ENCODE measurements at places on chromosomes 16 and 17.
A peak's percentile ranks its signal among the peaks of the same experiment; 100 is the strongest.

DNA sequence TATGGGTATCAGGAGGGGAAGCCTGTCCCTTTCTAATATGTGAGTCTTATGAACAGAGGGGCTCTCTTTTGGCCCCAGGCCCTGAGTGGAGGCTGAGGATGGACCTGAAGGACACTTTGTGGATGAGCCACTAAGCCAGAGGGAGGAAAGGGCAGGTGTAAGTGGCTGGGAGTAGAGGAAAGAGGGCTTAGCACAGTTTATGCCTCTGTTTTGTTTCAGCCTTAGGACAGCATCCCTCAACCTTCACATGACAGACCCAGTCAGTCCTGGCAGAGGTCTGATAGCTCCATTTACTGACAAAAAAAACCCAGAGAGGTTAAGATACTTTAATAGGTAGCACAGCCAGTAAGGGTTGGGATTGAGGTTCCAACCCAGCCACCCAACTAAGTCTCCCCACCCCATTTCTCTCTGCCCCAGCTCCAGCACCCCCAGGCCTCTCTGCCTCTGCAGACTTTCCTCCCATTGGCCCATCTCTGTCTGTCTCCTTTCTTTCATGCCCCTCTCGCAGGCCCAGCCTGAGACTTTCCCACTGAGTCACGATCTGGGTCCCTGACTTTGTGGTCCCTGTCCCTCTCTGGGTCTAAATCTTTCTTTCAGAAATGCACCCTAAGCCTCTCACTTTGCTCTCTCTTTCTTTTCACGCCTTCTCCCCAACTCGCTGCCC is 4.7 kb upstream of the TBX21 start:
- DNase-seq, result no peak

GRCh38 chr16:84520725-84521496 is 16.5 kb upstream of the MEAK7 start:
- no peak for DNase-seq

GRCh38 chr17:9370467-9370866 is 205.2 kb downstream of the STX8 start:
- DNase-seq, result no peak

DNA sequence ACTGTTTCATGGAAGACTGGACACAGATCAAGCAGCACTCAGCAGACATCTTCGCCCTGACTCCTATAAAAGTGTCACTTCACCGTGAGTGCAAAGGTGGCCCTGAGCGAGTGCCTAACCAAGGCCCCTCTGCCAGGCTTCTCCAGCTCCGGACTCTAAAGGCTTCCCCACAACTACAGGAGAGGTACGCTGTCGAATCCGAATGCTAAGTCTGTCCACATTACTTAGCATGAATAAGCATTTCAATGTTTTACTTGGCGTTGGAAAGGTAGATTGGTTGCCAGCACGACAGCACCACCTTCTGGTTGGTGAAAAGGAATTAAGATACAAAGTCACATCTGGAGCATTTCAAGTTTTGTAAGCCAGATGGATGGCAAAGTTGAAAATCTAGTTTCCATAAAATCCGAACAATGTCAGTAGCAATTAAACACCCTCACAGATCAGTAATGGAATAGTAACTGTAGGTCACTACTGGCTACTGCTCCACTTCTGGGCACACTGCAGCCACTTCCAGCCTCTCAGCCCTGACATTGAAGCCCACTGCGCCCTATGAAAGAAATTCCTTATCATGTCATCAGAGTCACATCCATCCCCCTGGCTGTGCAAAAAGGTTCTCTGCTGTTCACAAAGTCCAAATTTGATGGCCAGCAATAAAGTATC is 100.9 kb downstream of the PARN start:
- peak; percentile 65 for DNase-seq

- DNase-seq, result no peak
These were observed 4.6 kb upstream of the NPIPB2 start for GRCh38 chr16:11946433-11946832.

DNA sequence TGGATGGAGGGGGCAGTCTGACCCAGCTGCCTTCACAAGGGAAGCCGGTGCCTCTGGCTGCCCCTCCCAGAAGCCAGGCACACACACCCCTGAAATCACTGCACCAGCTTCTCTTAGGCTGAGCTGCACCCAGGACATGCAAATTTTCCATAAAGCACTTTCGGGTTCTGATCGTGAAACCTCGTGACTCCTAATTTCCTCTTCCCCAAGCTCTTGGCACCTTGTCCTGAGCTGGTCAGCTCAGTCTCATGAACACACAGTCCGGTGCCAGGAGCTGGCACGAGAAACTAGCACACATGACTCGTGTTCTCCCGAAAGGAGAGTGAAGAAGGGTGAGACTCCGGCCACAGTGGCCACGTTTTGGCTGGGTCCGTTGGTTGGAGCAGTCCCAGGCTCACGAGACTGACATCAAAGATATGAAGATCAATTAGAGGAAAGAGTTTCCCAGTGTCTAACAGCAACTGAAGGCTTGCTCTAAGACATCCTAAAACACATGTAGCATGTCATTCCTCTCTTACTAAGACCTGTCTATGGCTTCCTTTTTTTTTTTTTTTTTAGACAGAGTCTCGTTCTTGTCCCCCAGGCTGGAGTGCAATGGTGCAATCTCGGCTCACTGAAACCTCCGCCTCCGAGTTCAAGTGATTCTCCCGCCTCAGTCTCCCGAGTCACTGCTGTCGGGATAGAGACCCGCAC is 9.2 kb upstream of the ABR start:
- no peak for DNase-seq

GRCh38 chr16:84940670-84941551 is 70.4 kb downstream of the ZDHHC7 start:
- DNase-seq, result no peak

- DNase-seq, result no peak
These were observed 216.0 kb downstream of the FOXL1 start for GRCh38 chr16:86794216-86794864.

GRCh38 chr16:82784573-82784968 is 157.8 kb downstream of the CDH13 start:
- DNase-seq, result no peak

DNA sequence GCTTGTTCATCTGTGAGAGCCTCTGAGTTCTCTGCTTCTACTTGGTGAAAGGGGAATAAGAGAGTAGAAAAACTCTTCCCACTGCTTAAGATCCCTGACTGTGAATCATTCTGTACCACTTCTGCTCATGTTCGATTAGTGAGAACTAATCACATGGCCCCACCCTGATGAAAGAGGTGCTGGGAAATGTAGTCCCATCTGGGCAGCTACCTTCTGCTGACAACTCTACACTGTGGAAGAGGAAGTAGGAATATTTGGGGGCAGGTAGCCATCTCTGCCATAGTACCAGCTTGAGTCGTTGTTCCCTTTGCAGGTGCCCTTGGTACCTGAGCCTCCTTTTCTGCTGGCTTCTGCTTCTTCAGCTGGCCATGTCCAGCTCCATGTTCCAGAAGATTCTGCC is 29.9 kb downstream of the NKD1 start:
- no peak for DNase-seq

DNA sequence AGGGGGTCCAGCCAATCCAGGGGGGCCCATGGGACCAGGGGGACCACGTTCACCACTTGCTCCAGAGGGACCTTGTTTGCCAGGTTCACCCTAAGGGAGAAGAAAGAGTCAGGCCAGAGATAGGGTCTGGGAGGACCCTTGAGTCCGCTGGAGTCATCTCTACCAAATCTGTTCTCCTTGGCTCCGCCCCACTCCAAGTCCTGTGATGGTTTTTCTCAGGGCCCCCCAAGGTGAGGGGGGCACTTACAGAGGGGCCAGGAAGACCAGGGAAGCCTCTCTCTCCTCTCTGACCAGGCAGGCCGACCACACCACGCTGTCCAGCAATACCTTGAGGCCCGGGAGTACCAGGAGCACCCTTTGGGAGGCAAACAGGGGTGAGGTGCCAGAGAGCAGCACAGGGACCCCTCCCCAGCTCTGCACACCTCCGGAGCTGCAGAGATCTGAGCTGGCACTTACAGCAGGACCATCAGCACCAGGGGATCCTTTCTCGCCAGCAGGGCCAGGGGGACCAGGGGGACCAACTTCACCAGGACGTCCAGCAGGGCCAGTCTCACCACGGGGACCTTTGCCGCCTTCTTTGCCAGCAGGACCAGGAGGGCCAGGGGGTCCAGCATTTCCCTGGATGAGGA is 12.4 kb downstream of the COL1A1 start:
- no peak for DNase-seq

DNA sequence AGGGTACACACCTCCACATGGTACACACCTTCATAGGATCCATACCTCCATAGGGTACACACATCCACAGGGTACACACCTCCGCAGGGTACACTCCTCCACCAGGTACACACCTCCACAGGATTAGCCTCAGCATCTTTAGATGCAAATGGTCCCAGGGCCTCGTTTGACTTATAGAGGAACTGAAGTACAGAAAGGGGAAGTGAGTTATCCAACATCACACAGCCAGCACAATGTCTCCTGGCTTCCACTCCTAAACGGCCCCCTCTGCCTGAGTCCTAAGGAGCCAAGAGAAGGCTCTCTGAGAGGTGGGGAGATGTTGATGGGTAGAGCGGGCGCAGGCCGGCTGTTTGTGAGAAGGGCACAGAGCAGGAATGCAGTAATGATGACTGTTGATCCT is 12.0 kb downstream of the FOXN1 start:
- no peak for DNase-seq

DNA sequence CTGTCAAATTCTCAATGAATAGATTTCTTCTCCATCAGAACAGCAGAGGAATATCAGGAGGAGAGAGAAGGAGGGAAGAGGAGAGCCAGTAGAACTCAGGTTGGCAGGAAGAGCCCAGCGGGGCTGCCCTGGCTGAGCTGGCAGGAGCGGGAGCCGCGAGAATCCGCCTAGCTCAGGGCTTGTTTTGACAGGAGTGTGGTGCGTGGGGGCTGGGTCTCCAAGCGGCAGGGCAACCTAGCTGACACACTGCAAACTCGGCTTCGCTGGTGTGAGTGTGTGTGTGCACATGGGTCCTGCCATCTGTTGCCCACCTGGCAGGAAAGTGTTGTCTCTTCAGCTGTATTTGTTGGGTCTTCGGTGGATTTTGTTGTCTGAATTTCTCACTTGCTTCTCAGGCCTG is 27.9 kb upstream of the BCAR1 start:
- DNase-seq, result no peak

DNA sequence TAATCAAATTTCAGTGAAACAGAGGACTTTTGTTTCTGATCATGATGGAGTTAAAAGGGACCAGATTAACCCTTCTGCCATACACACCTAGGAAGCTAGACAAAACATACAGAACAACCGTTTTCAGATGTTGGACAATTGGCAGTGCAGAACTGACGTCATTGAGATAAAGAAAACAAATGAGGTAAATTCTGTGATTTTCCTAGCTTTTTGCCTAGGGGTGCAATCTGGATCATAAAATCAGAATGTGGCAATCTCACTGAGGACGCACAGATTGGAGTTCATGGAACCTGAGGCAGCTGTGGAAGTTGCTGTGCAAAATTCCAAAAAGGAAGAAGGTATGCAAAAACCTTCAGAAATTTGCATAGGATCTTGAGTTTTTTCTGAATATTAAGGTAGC is 15.0 kb upstream of the USP32 start:
- DNase-seq, result no peak

GRCh38 chr16:81817296-81817695 is 38.2 kb downstream of the PLCG2 start:
- DNase-seq, result no peak

DNA sequence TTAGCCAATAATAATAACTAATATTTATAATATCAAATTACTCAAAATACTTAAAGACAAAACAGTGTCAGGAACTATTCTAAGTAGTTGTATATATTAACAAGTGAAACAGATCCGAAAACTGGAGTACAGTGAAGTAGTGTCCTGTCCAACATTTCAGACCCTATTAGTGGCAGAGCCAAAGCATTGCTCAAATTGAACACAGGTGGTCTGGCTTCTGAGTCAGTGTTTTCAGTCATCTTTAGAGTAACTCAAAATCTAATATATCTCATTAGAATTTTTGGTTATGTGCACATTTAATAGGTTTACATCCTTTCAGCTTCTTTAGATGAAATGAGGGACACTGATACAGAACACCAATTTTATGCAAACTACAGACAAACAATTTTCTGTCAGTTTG is 652.5 kb downstream of the CDH11 start:
- DNase-seq, result no peak

DNA sequence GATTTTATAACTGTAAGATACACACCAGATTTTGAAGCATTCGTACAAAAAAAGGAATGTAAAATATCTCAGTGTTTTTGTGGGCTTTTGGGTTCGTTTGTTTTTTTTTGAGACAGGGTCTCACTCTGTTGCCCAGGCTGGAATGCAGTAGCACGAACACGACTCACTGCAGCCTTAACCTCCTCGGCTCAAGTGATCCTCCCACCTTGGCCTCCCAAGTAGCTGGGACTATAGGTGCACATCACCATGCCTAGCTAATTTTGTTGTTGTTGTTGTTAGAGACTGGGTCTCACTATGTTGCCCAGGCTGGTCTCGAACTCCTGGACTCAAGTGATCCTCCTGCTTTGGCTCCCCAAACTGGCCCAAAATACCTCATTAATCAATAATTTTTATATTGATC is 15.9 kb downstream of the STAT5B start:
- no peak for DNase-seq

GRCh38 chr16:51022955-51023354 is 128.1 kb downstream of the SALL1 start:
- no peak for DNase-seq

DNA sequence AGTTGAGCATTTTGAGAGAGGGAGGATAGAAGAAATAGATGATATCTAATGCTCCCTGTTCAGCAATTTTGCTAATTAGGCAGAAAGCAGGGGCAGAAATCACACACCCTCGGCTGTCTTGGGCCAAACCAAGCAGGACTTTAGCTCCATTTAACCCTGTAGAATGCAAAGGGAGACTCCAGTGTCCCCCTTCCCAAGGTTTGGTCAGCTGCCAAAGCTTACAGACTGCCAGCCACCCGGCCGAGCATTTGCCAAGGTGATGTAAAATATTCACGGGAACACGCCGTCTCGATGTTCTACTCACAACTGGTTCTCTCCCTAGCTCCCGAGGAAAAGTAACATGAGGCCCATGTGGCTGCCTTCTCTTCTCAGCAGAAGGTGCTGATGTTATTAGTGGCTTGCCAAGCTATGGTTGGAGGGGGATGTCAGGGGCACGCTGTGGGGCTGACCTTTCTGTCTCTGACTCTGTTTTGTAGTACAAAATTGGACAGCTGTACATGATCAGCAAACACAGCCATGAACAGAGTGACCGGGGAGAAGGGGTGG is 155.3 kb downstream of the PITPNC1 start:
- no peak for DNase-seq

DNA sequence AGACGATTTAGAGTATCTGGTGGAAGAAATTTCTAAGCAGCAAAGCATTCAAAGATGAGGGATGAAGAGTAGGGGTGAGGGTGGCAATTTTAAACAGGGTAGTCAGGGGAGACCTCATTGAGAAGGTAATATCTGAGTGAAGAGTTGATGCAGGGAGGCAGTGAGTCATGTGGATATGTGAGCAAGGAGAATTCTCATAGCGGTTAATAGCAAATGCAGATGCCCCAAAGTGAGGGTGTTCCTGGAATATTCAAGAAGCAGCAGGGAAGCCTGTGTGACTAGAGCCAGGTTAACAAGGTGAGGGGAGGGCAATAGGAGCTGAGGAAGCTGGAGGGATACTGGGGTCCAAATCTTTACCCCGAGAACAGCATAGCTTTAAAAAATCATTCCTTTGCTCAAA is 114.3 kb downstream of the SPACA3 start:
- DNase-seq, result no peak

- DNase-seq, result peak; percentile 69
These were observed at the start of gene PITPNM3 for GRCh38 chr17:6556121-6557039. Gene PITPNM3, minus strand, starts transcription at chr17:6556555. Its CDS starts 149 bp downstream, at chr17:6556406.

All from ecto neural progenitor cell (in vitro differentiated cells).